HAP-1 (cell line): ENCODE measurements at places on chromosomes 11 and 22.

DNA sequence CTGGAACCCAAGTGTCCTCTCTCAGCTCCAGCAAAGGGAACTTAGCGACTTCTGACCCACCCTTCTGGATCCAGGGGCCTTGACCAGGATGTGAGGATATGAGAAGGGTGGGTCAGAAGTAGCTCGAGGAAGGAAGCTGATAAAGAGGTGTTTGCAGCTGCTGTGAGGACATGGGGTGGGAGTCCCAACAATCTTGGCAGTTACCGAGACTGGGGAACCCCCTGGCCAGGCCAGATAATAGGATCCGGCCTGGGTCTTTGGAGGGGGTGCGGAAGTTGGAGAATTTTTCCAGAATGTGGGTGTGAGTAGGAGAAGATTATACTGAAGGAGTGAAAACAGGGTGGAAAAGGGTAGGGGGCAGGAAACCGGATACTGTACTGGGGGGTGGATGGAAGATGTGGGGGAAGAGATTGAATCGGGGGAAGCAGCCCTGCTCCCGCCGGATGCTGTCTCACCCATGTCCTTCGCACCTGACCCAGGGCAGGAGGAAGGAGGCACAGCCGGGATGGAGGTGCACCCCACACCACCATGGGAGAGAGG lies 2.8 kb upstream of the MCAM start:
- DNase-seq, result no peak

- DNase-seq, result peak; percentile 89
Measured at GRCh38 chr11:69670158-69670845, 4.9 kb downstream of the LTO1 start.

GRCh38 chr11:126188332-126189108 lies 22.9 kb downstream of the RPUSD4 start:
- no peak for DNase-seq

GRCh38 chr11:105152560-105152959 lies 13.0 kb upstream of the CARD18 start:
- no peak for DNase-seq

DNA sequence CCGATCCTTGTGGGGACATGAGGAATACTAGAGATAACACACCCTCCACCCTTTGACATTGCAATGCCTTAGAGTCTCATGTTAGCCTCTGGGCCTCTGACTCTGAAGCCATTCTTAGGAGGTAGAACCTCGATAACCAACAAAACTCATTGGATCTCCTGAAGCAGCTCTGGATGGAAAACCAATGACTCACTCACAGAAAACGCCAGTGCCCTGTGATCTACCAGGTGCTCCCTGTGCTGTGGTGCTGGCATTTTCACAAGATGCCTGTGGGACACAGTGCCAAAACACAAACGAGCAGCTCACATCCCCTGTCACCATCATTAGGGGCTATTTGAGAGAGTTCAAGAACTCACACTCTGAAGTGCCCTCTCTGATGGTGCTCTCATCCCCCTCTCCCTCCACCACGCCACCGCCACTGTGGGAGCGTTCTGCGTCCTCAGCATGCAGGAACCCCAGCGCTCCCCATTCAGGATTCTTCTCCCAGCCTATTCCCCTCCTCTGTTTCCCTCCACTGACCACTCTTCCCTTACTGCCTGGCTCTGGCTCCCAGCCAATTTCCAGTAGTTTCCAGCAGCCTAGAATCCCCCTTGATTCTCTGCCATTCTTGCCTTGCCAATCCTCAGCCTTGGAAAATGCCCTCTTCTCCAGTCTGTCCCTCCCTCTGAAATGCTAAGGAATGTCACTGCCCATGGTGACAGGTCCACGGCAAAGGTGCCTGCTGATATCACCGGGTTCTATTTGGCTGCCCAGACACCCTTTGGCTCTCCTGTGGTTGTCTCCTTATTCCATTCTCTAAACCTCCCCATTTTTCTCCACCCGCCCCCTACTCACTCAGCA lies 4.7 kb upstream of the POLD4 start:
- DNase-seq, result no peak

DNA sequence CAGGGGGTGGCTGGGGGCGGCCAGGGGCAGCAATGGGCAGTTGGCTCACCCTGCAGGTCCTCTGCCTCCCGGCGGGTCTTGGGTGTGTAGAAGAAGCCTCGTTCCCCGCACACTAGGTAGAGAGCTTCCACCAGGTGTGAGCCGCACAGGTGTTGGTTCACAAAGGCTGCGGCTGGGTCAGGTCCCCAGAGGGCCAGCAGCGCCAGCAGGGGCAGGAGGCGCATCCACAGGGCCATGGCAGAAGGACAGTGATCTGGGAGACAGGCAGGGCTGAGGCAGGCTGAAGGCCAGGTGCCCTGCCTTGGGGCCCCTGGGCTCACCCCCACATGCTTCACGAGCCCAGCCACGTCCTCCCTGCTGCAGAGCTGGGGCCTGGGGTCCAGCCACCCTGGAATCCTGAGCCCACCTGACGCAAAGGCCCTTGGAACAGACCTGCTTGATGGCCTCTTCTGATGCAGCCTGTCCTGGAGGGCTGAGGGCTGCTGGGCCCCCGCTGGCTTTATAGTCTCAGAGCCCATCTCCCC lies at the start of gene INS:
Gene INS (minus strand): TSS at position 474 of the 524 bp plus-strand sequence. CDS start 238 bp downstream, at position 236.
- DNase-seq, result no peak

DNA sequence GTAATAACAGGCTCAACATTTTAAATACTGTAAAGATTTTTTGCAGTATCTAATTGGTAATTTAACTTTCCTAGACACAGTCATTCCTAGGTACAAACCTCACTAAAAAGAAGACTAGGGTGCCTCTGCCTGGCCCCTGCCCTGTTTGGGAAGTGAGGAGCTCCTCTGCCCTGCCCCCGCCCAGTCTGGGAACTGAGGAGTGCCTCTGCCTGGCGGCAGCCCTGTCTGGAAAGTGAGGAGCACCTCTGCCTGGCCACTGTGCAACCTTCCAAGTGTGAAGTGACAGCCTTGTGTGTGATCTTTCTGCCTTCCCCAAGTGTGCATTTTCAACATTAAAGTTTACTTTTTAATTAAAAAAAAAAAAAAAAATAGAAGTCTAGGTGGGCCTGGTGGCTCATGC lies 4.2 kb downstream of the CHORDC1 start:
- peak; percentile 35 for DNase-seq

GRCh38 chr22:20186183-20186870 lies 35.5 kb upstream of the CCDC188 start:
- DNase-seq, result peak; percentile 76

GRCh38 chr11:35932681-35933319 lies 11.1 kb upstream of the LDLRAD3 start:
- DNase-seq, result no peak

DNA sequence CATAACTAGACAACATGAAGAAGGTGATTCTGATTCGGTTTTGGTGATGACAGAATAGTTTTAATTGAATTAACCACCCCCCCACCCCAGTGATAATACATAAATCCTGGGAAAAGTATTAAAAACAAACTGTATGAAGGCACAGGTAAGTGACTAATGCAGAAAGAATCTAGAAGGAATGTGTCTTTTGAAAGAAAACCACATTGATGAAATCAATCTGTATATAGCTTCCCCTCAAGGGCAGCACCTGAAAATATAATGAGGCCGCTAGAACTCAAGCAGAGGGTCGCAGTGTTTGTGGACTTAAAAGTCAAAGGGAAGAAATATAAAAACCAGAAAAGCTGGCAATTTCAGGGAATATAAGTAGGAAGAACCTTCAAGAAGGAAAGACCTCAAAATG lies 580.5 kb upstream of the CHORDC1 start:
- DNase-seq, result no peak

GRCh38 chr11:93540337-93540736 lies 2.9 kb downstream of the SMCO4 start:
- DNase-seq, result no peak

DNA sequence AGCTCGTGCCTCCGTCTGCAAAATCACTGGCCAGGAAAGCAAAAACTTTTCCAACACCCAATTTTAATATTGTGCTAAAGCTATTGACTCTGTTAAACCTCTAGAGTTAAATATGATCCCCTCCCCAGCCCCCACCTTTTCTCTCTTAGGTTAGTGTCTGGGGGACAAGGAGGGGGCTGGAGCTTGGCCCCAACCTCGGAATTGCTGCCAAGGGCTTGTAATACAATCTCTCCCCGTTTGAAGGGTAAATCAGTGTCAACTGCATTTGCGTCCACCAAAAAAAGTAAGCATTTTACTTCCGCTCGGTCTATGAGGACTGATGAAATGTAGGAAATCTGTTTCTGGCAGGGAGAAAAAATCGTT lies at the start of gene GAS2:
Gene GAS2 (plus strand): TSS at position 287 of the 363 bp plus-strand sequence. CDS start 8,259 bp downstream, outside the sequence.
- no peak for DNase-seq

GRCh38 chr11:79510960-79511359 lies 70.1 kb upstream of the TENM4 start:
- no peak for DNase-seq

GRCh38 chr22:20086101-20086599 lies 6.1 kb downstream of the DGCR8 start:
- DNase-seq, result no peak

GRCh38 chr11:43833657-43834073 lies 47.0 kb upstream of the ALKBH3 start:
- DNase-seq, result peak; percentile 65

- no peak for DNase-seq
Measured at GRCh38 chr22:45709866-45710265, 38.2 kb downstream of the ATXN10 start.

DNA sequence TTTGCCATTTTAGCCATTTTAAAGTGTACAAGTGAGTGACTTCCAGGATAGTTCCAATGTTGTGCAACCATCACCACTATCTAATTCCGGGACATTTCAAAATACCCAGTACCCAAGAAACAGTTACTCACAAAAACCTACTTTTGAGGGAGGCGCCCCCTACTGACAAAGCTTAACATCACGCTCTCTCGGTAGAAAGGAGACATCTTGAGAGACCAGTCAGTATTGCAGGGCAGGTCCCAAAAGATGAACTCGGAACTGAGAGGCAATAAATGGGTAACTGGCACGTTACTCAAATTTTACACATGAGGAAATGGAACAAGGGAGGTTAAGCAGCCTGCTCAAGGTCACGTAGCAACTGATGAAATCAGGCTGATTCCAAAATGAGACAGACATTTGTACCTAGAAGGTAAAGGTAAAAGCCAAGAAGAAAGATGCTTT lies 50.0 kb upstream of the POU2AF1 start:
- DNase-seq, result peak; percentile 76

GRCh38 chr11:114430290-114430689 lies 9.0 kb upstream of the REXO2 start:
- DNase-seq, result no peak

DNA sequence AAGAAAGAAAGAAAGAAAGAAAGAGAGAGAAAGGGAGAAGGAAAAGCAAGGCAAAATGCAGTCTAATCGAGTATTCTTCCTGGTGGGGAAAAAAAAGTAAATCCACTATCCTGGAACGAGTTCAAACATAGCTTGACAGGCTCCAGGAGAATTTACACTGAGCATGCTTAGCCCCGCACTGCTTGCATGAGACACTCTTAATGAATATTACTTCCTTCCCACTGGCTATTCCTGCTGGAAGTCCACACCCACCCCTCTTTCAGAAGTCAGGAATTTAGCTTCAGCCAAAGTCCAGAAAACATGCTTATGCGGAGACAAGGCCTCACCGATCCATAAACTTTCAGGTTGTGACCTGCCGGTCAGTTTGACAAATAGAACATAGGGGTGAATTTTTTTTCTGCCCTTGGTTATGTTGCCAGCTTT lies 251.8 kb upstream of the BLID start:
- peak; percentile 36 for DNase-seq

- peak; percentile 73 for DNase-seq
Measured at GRCh38 chr11:9982796-9983579, 311.0 kb downstream of the SBF2 start.

DNA sequence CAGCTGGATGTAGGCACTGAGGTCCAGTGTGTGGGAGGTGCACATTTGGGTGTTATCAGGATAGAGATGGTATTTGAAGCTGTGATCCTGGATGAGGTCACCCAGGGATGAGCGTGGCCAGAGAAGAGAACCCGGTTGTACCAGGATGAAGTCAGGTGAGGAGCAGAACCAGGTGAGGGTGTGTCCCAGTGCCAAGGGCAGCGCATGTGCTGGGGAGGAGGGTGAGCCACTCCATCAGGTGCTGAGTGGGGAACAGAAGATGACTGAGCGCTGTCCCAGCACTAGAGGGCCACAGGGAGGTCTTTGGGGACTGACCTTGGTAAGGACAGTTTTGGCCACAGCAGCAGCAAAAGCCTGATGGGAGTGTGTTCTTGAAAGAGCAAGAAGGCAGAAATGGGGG lies 2.7 kb downstream of the ARL2 start:
- no peak for DNase-seq

- no peak for DNase-seq
Measured at GRCh38 chr22:36569999-36570398, 41.0 kb upstream of the EIF3D start.

DNA sequence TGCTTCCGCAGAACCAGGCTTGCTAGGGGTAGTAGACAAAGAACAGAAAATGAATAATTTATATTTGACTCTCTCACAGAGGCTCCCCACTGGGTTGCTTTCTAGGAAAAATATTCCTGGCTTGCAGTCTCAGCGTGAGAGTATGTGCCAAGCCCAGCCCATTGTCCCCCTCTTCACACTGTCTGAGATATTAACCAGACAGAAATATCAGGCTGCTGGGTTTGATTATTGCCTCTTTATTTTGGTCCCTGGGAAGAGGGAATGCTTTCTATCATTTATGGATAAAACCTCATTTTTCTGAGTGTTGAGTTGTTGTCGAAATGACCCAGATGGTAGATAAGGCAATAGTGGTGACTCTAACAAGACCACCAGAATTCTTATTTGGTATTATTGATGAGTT lies 367.9 kb downstream of the METTL15 start:
- no peak for DNase-seq
